ENCODE measurements at places on chromosomes 3 and 15. TPM values are rescaled to one million over a fixed set of nuclear protein-coding genes. Genes with fewer than 3 reads are reported as not detected.
A peak's percentile ranks its signal among the peaks of the same experiment; 100 is the strongest.

DNA sequence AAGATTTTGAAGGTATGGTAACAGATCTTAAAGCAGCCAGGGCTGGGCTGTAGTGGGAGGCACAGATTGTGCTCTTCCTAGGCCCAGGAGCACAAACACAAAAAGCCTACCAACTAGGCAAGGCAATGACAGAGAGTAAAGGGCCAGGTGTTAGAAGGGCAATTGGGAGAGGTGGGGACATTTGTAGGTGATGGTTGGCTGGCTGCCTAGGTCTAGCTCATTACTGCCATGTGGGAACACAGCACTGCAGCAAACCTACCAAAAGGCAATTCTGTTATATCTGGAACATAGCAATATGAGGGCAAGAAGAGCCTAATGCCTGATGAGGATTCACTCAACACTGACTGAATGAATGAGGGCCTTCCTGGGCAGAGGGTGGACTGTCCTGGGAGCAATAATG lies 30.4 kb downstream of the ARHGEF3 start:
- no peak overlapping the region for H3K27ac ChIP-seq
- peaks cover 54% of the 10 kb centered on the region for H3K4me1 ChIP-seq
- no peak for DNase-seq
- peaks cover 44% of the 10 kb centered on the region for H3K36me3 ChIP-seq
- H3K4me3 ChIP-seq: no peak overlapping the region

- H3K4me3 ChIP-seq: no peak overlapping the region
- no peaks in the 10 kb centered on the region for H3K27me3 ChIP-seq
- no peaks in the 10 kb centered on the region for H3K4me1 ChIP-seq
- H3K36me3 ChIP-seq: no peaks in the 10 kb centered on the region
- no peak overlapping the region for H3K27ac ChIP-seq
Observed at GRCh38 chr15:96565266-96565665, 234.8 kb downstream of the NR2F2 start.

- no peaks in the 10 kb centered on the region for H3K27me3 ChIP-seq
- no peak overlapping the region for H3K4me3 ChIP-seq
- H3K4me1 ChIP-seq: no peaks in the 10 kb centered on the region
- H3K36me3 ChIP-seq: no peaks in the 10 kb centered on the region
Observed at GRCh38 chr15:37071134-37071533, 29.2 kb downstream of the MEIS2 start.

DNA sequence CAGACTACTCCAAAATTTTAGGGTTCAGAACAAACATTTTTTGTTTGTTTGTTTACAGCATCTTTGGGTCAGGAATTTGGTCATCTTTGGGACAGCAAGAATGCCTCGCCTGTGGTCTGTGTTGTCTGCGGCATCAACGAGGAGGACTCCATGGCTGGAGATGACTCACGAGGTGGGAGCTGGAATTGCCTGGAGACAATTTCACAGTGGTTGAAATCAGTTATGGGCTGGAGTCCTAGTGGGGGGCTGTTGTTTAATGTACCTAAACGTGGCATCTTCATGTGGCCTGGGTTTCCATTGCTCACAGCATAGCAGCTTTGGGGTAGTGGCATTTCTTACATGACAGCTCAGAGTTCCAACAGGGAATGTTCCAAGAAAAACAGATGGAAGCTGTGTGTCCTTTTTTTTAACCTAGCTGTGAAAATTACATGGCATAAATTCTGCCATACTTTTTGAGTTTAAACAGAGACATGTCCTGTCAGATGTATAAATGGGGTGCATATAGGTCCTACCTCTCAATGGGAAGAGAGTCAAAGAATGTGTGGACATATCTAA lies 507.3 kb upstream of the CBLB start:
- H3K36me3 ChIP-seq: no peaks in the 10 kb centered on the region
- no peaks in the 10 kb centered on the region for H3K4me1 ChIP-seq
- DNase-seq: no peak

- peaks cover 71% of the 10 kb centered on the region for H3K27me3 ChIP-seq
- H3K4me1 ChIP-seq: peaks cover 38% of the 10 kb centered on the region
- H3K4me3 ChIP-seq: no peak overlapping the region
- H3K36me3 ChIP-seq: no peaks in the 10 kb centered on the region
- no peak overlapping the region for H3K27ac ChIP-seq
Observed at GRCh38 chr3:138943724-138944653, 2.9 kb downstream of the FOXL2 start.

DNA sequence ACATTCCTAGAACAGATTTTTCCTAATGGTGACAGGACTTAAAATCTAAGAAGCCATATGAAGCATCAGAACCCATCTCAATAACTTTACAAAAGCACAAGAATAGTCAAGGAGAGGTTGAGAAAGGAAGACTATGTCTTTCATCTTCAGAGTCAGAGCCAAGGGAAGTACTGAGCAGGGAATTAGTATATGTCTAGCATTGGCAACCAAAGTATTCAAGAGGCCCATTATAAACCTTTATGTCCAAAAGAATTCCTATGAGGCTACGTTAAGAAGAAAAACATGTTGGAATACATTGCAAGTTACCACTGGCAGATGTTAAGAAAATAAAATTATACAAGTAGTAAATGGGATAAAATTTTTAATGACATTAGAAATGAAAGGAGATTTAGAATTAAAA lies 150.5 kb downstream of the MAGI1 start:
- no peak overlapping the region for H3K4me3 ChIP-seq
- no peak for DNase-seq
- H3K27me3 ChIP-seq: no peaks in the 10 kb centered on the region
- H3K27ac ChIP-seq: no peak overlapping the region
- H3K4me1 ChIP-seq: no peaks in the 10 kb centered on the region
- no peaks in the 10 kb centered on the region for H3K36me3 ChIP-seq

- H3K4me3 ChIP-seq: no peak overlapping the region
- DNase-seq: no peak
- H3K36me3 ChIP-seq: no peaks in the 10 kb centered on the region
Observed at GRCh38 chr3:194956697-194957396, 271.2 kb downstream of the FAM43A start.

DNA sequence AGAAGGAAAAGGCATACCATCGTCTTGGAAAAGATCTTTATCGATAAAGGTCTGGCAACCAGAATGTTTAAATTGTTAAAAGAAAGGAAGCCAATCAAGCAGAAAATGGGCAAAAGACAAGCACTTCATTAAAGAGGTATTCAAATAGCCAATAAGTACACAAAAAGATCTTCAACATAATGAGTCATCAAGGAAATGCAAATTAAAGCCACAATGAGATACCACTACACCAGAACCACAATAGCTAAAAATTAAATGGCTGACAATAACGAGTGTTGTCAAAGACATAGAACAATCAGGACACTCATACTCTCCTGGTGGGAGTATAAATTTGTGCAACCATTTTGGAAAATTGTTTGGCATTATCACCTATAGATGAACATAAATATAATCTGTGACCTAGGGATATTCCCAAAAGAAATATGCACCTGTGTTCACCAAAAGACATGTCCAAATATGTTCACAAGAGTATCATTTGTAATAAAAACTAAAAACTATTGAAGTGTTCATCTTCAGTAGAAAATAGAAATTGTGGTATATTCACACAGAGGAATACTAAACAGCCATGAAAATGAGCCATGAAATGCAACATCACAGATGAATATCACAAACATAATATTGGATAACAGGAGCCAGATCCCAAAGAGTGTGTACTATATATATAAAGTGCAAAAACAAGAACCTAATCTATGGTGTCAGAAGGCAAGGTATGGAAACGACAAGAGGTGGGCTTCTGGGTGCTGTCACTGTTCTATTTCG lies 14.4 kb upstream of the BTBD1 start:
- H3K36me3 ChIP-seq: no peaks in the 10 kb centered on the region
- DNase-seq: no peak
- H3K4me3 ChIP-seq: no peak overlapping the region
- no peak overlapping the region for H3K27ac ChIP-seq

- no peaks in the 10 kb centered on the region for H3K27me3 ChIP-seq
- no peak for DNase-seq
- H3K27ac ChIP-seq: no peak overlapping the region
- no peak overlapping the region for H3K4me3 ChIP-seq
Observed at GRCh38 chr3:148742118-148742517, 44.4 kb downstream of the AGTR1 start.

- peaks cover 3% of the 10 kb centered on the region for H3K36me3 ChIP-seq
- peaks cover 47% of the 10 kb centered on the region for H3K4me1 ChIP-seq
- peak overlapping the region; percentile 18 for H3K4me3 ChIP-seq
- H3K27me3 ChIP-seq: no peaks in the 10 kb centered on the region
- peak; percentile 81 for DNase-seq
Observed at GRCh38 chr15:64430000-64430735, 30.2 kb upstream of the ZNF609 start.

- H3K27me3 ChIP-seq: no peaks in the 10 kb centered on the region
- no peaks in the 10 kb centered on the region for H3K36me3 ChIP-seq
- no peak overlapping the region for H3K4me3 ChIP-seq
- H3K4me1 ChIP-seq: no peaks in the 10 kb centered on the region
Observed at GRCh38 chr3:127764841-127765362, 57.4 kb downstream of the MGLL start.

GRCh38 chr3:11363715-11364114 lies 91.5 kb downstream of the ATG7 start:
- no peaks in the 10 kb centered on the region for H3K4me1 ChIP-seq
- H3K4me3 ChIP-seq: no peak overlapping the region
- no peaks in the 10 kb centered on the region for H3K27me3 ChIP-seq
- no peak overlapping the region for H3K27ac ChIP-seq
- DNase-seq: no peak

GRCh38 chr3:17747174-17747889 lies 4.9 kb upstream of the TBC1D5 start:
- no peak overlapping the region for H3K27ac ChIP-seq
- no peak overlapping the region for H3K4me3 ChIP-seq
- no peaks in the 10 kb centered on the region for H3K36me3 ChIP-seq
- H3K27me3 ChIP-seq: no peaks in the 10 kb centered on the region
- H3K4me1 ChIP-seq: peaks cover 18% of the 10 kb centered on the region

- no peak overlapping the region for H3K27ac ChIP-seq
- DNase-seq: no peak
- H3K27me3 ChIP-seq: no peaks in the 10 kb centered on the region
- no peaks in the 10 kb centered on the region for H3K4me1 ChIP-seq
- no peaks in the 10 kb centered on the region for H3K36me3 ChIP-seq
- no peak overlapping the region for H3K4me3 ChIP-seq
Observed at GRCh38 chr3:32216172-32216783, 22.2 kb upstream of the CMTM8 start.

Gene CPN2
- not detected for total RNA-seq

DNA sequence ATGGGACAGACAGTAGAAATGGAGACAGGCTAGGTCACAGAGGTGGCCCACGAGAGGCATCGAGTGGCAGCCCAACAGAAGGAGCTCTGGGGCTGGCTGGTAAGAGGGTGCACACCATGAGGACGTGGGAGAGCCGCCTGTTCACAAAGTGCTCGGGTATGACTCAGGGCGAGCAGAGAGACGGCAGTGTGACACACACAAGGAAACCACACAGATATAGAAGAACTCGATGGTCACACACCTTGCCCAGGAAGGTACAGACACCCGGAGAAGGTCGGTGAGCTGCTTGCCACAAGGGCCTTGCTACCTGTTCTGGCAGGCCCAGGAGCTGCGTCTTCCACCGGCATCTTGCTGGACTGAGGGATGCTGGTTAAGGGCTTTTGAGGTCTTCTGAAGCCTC lies 50.2 kb downstream of the CA12 start:
- DNase-seq: no peak
- no peaks in the 10 kb centered on the region for H3K4me1 ChIP-seq
- H3K4me3 ChIP-seq: no peak overlapping the region
- H3K27me3 ChIP-seq: no peaks in the 10 kb centered on the region
- H3K36me3 ChIP-seq: no peaks in the 10 kb centered on the region

GRCh38 chr3:132867526-132867925 lies 145.3 kb upstream of the NPHP3 start:
- no peaks in the 10 kb centered on the region for H3K27me3 ChIP-seq
- H3K4me1 ChIP-seq: no peaks in the 10 kb centered on the region
- DNase-seq: no peak
- H3K27ac ChIP-seq: no peak overlapping the region
- H3K4me3 ChIP-seq: no peak overlapping the region

GRCh38 chr3:56131974-56132590 lies 336.2 kb downstream of the ERC2 start:
- DNase-seq: no peak
- H3K36me3 ChIP-seq: no peaks in the 10 kb centered on the region
- H3K27me3 ChIP-seq: no peaks in the 10 kb centered on the region
- H3K27ac ChIP-seq: no peak overlapping the region

DNA sequence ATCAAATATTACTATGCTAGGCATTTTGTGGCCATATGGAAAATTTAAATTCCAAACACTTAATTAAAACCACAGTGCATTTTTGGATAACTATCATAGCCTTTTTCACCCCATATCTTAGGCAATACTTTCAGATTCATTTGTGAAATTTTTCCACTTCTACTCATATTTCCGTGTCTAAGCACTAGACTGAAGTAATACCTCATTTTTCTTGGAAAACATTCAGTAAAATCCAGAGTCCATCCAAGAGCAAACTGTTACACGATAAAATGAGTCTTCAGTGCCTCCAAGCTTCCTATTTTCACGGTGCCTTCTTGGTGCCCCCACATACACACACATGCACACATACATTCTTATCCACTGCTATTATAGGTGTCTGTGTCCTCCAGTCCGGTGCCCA lies 845.9 kb downstream of the TBL1XR1 start:
- H3K27ac ChIP-seq: no peak overlapping the region
- no peak overlapping the region for H3K4me3 ChIP-seq
- no peaks in the 10 kb centered on the region for H3K27me3 ChIP-seq
- H3K36me3 ChIP-seq: no peaks in the 10 kb centered on the region

Gene NDN
- total RNA-seq: 0.19 TPM

Gene ANKRD34C
- not detected for total RNA-seq

Gene CADPS
- total RNA-seq: not detected

DNA sequence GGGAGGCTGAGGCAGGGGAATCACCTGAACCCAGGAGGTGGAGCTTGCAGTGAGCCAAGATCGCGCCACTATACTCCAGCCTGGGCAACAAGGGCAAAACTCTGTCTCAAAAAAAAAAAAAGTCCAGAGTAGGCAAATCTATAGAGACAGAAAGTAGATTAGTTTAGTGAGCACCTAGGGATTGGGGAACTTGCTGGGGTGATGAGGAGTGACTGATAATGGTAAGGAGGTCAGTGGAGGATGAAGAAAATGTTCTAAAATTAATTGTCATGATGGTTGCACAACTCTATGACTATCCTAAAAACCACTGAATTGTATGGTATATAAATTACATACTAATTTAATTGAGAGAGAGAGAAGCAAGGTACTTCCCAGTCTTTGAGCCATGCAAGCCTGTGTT lies 27.8 kb upstream of the LYZL4 start:
- H3K27me3 ChIP-seq: no peaks in the 10 kb centered on the region
- no peaks in the 10 kb centered on the region for H3K4me1 ChIP-seq
- H3K27ac ChIP-seq: no peak overlapping the region
- no peak overlapping the region for H3K4me3 ChIP-seq

DNA sequence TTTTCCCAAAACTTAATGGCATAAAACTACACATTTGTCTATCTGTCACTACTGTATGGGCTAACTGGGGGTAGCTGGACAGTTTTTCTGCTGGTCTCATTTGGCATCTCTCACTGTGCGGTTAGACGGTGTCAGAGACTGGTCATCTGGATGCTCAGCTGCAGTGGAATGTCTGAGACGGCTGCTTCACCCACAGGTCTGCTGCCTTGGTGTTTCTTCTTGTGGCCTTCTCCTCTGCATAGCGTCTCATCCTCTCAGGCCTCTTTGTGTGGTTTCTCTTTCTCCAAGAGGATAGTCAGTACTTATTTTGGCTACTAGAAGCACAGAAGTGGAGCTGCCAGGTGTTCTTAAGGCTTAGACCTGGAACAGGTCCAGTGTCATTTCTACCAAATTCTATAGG lies 35.9 kb upstream of the GOLGA6L9 start:
- no peak for DNase-seq
- no peaks in the 10 kb centered on the region for H3K36me3 ChIP-seq
- no peak overlapping the region for H3K4me3 ChIP-seq

Measured in CD4-positive, alpha-beta memory T cell (primary cell).